Naive thymus-derived CD8-positive, alpha-beta T cell (primary cell): ENCODE measurements at places on chromosomes 7 and 10. TPM values are rescaled to one million over a fixed set of nuclear protein-coding genes. Genes with fewer than 3 reads are reported as not detected.

DNA sequence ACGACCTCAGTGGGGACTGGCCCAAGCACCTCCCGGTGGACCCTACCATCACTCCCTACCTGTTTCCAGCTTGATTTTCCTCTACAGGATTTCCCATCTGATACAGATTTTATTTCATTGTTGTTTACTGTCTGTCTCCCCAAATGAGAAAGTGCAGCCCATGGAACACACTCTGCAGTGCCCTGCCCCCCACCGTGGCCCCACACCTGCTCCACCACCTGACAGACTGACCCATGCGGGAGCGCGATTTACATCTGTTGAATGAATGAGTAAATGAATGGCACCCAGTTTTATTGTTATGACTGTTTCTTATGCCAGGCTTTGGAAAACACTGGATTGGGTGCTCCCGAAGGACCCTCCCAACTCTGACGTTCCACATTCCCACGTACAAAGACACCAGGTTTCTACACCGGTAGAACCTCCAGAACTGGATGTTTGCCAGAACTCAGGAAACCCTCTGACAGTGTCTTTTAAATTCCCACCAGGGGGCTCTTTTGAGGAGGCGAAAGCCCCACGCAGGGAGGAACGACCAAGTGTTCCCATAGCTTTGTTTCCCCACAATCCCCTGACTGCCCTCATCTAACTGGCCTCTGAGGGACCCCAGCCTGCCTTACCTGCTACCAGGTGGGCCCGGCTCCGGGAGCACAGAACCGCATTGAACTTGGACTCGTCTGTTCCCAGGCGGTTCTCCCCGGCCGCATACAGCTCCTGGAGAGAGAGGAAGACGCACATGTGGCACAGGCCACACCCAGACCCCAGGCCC, 29.0 kb downstream of the PLAC9 start:
- DNase-seq, result no peak

DNA sequence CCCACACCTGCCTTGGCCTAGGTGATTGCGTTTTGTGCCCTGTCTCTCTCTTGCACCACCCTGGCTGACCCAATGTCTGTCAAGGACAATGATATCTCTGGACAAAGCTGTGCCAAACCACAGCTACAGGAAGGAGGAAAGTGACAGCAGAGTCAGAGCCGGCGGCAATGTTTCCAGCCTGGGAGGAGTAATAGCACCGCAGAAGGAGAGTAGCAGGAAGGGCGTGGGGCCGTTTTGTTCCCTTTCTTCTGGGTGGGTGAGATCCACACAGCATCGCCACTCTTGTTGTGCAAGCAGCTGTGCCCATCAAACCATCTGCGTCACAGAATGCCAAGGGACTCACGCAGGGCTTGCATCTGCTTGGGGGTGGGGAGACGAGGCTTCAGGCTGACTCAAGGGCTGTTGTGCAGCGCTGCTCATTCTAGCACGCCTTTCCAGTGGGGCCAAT, 341.6 kb upstream of the AUTS2 start:
- no peak for DNase-seq

- no peak for DNase-seq
Observed at GRCh38 chr10:70738006-70738760, 47.0 kb downstream of the TBATA start.

The SORCS1 gene
- not detected for polyA plus RNA-seq

DNA sequence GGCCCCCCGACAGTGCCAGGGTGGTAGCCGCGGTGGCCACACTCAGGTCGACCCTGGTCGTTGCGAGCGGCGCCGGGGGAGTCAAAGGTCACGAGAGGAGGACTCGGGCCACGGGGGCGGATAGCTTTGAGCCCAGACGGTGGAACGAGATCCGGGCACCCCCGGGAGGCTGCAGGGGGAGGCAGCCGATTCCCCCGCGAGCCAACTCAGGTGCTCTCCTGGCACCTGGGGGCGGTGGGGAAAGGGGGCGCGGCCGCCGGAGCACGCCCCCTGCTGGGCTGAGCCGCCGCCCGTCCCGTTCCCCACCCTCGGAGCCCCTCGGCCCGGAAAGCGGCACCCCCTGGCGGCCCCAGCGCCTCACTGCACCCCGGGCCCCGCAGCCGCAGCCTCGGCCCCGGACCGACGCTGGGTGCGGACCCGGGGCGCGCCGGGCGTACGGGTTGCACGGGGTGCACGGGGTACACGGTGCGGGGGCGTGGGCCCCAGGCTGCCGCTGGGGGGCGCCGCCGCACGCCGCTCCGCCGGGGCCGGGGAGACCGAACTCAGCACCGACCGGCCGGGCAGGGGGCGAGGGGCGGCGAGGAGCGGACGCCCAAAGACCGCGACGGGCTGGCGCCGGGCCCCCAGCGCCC, 521 bp upstream of the NYAP1 start:
- peak; percentile 85 for DNase-seq

DNA sequence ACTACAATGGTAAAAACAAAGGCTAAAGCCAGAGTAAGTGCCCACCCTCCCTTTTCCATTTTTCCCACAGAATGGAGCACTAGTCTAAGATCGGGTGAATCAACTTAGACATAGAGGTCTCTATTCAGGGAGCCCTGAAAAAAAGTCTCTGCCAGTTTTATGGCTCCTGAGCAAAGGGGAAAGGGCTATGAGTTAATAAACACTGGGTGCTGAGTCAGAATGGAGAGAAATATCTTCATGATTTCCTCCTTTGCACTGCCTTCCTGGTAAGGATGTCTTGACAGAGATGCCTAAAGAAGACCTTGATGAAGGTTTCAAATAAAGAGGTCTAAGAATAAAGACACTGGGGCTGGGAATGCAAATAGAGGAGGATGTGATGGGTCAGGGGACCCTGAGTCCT, 607.4 kb upstream of the MBL2 start:
- DNase-seq, result no peak

- DNase-seq, result no peak
Observed at GRCh38 chr10:44335330-44336021, 49.4 kb downstream of the CXCL12 start.

- DNase-seq, result no peak
Observed at GRCh38 chr7:31051598-31052486, at the start of gene ADCYAP1R1. Gene ADCYAP1R1 (plus strand): TSS chr7:31052308. CDS start chr7:31063265, 10,957 bp downstream.

GRCh38 chr7:130926001-130926691, 192.1 kb upstream of the KLF14 start:
- DNase-seq, result no peak

DNA sequence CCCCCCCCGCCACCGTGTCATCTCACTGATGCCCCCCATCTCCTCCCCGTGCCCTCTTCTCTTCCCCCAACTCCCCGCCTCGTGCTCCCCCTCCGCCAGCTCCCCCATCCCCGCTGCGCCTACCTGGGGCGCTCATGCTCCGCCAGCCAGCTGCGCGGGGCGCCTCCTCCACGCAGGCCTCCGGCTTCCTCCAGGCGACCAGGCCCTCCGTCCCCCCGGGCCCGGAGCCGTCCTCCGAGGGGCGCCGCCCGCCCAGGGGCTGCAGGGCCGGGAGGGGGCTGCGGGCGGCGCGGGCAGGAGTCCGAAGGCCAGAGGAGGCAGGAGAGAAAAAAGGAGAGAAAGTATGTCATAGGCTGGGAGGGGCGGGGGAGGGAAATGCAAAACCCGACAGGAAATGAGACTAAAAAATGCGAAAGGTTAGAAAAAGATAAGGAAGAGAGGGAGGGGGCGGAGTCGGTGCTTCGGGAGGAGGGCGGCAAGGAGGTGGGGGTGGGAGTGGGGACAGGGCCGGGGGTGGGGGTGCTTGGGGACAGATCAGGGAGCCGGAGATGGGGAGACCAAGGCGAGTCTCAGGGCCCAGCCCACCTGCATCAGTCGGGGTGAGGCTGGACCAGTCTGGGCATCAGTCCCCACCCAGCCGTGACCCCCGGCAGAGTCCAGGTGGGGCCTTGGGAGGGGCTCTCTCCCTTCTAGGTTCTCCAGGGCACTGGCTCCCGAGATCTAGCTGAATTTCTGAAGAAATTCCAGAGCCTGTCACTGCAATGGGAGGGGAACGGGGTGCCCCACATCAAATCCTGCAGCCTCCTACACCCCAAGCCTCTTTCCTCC, at the start of gene CARD11:
Gene CARD11 (minus strand): TSS at position 324 of the 828 bp plus-strand sequence. CDS start 85,361 bp downstream, outside the sequence.
- DNase-seq, result peak; percentile 50

The ADCY1 gene
- polyA plus RNA-seq, result 0.04 TPM

The PLXNA4 gene
- polyA plus RNA-seq, result 0.18 TPM

- no peak for DNase-seq
Observed at GRCh38 chr7:48074204-48074654, 14.8 kb upstream of the UPP1 start.

The ALOX5 gene
- 0.31 TPM for polyA plus RNA-seq

The CYP2E1 gene
- polyA plus RNA-seq, result not detected

DNA sequence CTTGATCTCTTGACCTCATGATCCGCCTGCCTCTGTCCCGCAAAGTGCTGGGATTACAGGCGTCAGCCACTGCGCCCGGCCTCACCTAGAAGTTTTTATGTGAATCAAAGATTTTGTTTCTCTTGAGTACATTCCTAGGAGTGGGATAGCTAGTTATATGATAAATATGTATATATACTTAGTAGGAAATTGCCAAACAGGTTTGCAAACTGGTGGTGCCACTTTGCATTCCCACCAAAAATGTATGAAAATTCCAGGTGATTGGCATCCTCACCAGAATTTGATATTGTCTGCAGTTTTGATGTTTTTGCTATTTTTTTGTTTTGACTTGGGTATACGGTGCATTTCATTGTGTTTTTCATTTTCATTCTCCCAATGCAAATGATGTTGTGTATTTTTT, 86.8 kb downstream of the NOD1 start:
- no peak for DNase-seq

DNA sequence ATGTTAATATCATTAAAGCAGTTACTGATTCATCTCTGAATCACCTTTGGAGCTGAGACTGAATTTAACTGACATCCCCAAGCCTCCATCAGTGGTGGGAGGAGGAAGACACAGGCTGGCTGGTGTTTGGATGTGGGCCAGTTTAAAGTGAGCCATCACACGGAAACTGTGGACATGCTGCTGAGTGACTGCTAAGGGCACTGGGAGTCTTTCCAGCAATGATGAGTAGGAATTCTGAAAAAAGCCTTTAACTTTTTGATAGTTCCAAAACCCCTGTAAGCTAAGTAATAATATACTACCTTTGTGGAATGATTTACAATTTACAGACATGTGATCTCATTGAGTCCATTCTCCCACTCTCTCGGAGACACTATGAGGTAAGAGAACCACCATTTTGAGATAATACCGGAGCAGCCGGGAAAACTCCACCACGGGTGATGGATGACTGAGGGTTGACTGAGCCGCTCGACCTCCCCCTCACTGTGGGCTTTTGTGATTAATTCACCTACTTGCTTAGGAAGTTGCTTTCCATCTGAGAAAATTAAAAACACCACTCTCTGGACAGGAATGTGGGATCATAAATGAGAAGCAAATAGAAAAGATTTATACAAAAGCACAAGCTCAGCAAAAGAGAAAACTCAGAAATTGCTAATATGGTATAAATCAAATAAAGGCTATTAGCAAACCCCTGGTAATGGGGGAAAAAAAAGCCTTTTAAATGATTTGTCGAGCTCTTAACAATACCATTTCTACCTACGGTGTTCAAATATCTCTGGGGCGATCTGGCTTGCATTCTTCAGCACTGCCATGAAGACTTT, 194.8 kb downstream of the FANK1 start:
- DNase-seq, result no peak

DNA sequence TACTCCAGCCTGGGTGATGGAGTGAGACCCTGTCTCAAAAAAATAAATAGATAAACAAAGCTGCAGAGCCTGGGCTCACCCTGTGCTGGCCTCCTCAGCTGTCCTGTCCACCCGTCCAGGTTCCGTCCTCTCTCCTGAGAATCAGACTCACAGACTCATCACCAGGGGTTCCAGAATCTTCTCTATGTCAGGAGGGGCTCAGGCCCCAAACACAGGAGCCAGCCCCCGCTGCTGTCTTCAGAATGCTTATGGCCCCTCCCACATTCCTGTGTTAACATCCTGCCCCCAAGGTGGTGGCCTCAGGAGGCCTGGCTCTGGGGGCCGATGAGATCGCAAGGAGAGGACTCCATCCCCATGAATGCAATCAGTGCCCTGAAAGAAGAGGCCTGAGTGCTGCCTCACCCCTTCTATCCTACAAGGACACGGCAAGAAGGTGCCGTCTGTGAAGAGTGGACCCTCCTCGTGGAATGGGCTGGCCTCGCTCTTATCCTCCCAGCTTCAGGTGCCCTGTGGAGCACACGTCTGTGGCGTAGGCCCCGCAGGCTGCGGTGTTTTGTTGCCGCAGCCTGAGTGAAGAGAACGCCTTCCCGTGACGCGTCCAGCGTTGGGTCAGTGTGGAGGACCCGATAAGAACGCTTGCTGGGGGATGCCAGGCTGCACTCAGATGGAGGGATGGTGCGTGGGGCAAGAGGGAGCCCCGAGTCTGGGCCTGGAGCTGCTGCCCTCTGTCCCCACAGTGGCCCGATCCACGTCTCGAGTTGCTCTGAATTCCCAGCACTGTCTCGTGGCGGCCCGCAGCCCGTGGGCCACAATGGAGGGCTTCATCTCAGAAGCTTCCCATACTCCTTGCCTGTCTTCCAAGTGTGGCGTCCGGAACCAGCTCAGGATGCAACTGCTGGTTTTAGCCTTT, 77.1 kb downstream of the INPP5A start:
- DNase-seq, result no peak

DNA sequence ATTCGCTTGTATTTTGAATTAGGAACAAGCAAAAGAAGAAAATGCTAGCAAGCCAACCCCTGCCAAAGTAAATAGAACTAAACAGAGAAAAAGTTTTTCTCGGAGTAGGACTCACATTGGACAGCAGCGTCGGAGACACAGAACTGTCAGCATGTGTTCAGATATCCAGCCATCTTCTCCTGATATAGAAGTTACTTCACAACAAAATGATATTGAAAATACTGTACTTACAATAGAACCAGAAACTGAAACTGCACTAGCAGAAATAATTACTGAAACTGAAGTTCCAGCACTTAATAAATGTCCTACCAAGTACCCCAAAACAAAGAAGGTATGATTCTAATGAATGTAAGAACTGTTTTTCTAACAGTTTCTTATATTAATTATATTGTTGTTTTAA, 87.9 kb downstream of the KMT2E start:
- DNase-seq, result no peak

The ATRNL1 gene
- not detected for polyA plus RNA-seq

DNA sequence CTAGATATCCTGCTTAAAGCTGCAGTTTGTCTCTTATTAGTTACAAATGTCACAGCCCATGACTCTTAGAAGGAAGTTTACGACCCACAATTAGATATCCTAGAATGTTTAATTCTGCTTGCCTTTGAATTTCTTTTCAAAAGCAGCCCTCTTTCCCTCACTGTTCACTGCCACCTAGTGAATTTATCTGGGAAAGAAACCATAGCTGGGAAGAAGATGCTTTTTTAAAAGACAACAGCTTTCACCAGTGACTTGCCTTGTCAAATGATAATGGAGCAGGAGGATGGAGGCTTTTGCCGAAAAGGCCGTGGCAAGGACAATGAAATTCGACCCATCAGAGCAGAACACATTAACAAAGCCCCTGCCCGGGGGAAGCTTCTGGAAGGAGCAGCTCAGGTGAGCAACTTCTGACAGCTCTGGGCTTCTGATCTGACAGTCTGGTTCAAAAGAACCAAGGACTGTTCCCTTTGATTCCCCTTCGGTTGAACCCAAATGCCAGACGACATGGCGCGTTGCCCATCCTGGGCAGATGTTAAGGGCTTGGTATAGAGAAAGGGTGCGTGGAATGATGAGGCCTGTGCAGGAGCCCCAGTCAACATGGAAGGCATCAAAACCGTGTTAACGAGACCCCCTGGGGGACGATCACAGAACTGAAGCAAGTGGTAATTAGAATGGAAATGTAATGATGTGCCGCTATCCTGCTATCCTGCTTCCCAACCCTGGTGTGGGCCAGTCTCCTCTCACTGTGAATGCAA, 236.8 kb downstream of the FRMD4A start:
- no peak for DNase-seq
